ENCODE measurements at places on chromosomes 5 and 9.

DNA sequence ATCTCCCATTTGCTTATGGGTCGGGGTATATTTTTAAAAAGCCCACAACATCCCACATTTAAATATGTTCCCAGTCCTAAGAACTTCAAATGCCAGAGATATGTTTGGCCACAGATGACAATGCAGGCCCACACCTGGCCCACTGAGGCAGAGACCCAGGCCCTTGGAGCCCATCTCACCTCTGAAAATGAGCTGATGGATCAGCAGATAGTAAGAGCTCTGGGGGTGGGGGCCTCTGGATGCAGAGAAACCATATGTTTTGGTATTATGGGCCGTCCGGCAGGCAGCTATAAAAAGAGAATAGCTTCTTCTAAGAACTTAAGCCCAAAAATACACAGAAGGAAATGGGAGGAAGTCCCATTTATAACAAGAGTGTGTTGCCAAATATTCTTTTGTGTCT lies 256.0 kb downstream of the GRIA1 start:
- no peak for DNase-seq

DNA sequence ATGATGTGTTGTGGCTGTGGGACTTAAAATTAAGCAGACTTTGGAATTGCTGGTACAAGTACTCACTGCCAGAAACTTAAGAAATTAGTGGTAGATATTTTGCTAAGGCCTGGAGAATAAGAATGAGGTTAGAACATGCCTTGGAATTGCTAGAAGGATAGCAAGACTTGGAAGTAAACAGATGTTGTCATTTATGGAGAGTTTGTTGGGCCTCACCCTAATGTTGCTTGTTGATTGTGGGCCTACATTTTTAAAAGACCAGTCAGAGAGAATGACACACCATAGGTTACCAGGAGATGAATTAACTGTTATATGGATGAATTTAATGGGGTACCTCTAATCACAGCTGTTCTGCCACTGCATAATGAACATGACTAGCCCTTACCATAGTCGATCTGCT lies 120.1 kb upstream of the GAS1 start:
- no peak for DNase-seq

DNA sequence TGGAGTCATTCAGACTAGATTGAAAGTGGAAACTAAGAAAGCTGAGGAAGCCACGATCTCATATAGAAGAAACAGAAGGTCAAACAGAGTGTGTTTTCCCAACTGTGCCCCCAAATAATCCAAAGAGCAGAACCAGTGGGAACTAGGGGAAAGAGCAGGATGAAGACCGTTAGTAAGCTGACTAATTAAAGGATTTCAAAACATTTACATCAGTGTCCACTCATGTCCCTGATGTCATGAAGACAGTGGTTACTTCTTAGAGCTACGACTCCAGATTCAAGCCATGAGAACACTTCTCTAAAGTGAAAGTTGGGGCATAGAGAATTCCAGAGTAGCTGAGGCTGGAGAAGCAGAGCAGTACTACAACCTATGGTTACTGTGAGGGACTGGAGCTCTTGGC lies 119.6 kb upstream of the SLC12A2 start:
- no peak for DNase-seq

DNA sequence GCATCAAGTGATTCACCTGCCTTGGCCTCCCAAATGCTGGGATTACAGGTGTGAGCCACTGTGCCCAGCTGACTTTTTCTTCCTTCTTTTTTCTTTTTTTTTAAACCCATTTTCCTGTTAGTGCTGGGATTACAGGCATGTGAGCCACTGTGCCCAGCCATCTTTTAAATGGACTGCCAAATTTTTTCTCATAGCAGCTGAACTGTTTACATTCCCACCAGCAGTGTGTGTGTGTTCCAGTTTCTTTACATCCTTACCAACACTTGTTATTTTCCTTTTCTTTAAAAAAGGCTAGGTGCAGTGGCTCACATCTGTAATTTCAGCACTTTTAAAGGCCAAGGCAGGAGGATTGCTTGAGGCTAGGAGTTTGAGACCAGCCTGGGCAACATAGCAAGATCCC lies 76.9 kb downstream of the UBE2R2 start:
- no peak for DNase-seq

Measured in hematopoietic multipotent progenitor cell treated with erythropoietin and hydrocortisone succinate and interleukin-3 and kit ligand, for 6 days (in vitro differentiated cells).